ENCODE measurements at places on chromosomes 7 and 10.

GRCh38 chr7:3951316-3952055, 650.4 kb downstream of the SDK1 start:
- DNase-seq = no peak

GRCh38 chr10:102195296-102195870, 30.7 kb upstream of the ELOVL3 start:
- no peak for DNase-seq

GRCh38 chr7:87592300-87592699, 8.4 kb downstream of the ABCB1 start:
- no peak for DNase-seq

GRCh38 chr10:34746094-34746493, 69.0 kb downstream of the PARD3 start:
- DNase-seq = no peak

DNA sequence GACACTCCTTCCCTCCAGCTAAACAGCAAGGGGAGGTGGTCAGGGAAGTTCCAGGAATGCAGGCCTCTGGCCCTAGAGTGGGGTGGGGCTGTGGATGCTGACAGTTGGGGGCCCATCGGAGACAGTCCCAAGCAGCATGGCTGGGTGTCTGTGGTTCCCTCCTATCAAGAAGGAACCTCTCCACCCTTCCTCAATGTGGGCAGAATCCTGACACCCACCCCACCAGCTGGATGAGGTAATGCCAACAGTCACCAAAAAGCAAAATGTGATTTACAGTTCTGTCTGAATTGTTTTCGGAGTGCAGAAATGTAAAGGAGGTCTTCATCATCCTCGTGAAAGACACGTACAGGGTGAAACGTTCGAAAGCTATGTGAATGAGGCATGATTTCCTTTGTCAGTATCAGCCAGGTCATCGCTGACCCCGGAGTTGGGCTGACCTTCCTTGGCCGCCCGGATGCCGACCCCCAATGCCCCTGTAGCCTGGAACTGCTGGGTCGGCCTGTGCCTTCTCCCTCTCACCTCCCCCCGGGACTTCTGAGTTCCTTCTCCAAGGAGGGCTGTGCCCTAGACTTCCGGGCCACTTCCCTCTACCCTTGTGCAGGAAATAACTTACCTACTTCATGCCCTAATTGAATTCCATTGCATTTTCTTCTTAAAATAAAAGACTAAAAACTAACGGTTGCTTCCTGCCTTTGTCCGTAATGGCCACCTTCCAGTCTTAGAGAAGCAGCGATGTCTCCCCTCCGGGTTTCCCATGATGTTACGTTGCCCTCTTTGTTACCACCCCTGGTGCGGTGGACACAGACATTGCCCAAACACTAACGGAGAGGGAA, 24.5 kb downstream of the FOXK1 start:
- DNase-seq = no peak

DNA sequence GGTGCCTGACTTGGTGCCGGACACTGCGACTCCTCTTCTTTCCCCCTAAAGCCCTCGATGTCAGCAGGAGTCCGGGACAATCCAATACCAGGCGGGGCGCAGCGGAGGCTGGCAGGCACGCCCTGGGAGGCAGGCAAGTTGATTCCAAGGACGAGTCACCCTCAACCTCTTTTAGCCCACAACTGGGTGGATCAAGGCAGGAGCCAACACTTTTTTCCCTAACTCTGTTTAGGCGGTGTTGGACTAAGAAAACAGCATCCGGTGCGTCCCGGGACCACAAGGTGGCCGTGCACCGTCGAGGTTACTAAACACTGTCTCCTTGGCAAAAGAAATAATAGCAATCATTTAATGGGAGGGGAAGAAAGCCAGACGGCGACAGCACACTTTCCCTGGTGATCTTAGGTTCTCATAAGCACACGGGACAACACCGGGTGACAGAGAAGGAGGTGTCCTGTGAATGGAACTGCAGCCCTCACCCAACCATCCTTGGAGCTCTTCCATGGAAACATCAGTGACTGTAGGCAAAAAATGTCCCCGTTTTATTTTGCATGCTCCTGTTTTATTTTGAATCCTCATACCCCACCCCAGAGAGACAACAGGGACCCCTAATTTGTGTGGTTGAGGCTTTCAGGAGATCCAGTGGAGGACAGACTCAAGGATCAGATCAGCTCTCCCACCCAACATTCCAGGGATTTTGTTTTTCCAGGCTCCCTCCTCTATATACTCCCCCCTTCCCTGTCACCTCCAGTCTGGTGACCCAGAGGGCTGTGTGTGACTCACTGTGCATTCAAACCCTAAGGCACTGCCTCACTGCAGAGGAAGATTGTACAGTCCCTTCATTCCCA, 1.3 kb upstream of the CALCR start:
- no peak for DNase-seq

DNA sequence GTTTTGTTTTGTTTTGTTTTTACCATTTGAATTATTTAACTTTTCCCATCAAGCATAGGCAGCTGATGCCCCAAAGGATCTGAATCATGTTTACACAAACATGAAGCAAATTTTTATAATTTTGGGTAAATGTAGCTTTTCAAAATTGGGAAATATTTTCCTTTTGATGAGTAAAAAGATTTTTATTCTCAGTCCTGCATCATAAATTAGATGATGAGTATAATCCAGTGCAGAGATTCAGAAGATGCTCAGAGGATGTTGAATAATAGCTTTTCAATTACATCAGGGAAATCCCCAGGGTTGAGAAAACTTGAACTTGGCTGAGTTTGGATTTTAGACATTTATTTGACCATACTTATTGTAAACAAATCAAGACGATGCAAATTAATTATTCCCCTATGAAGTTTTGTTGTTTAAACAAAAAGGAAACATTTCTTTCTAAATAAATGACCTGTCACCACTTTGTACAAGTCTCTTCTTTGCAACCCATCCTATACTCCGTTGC, 121.7 kb downstream of the FAM204A start:
- DNase-seq = no peak

DNA sequence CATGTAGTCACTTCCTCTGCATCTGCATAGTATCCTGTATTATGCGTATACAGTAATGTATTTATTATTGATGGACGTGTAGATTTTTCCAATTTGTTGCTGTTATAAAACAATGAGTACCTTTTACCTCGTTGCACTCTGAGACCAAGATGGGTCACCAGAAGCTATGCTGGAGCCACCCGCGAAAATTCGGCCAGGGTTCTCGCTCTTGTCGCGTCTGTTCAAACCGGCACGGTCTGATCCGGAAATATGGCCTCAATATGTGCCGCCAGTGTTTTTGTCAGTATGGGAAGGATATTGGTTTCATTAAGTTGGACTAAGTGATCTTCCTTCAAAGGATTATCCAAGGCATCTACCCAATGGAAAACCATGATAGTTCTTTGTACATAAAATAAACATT, 1.0 kb downstream of the PSMC2 start:
- no peak for DNase-seq

- no peak for DNase-seq
Observed at GRCh38 chr10:122112021-122112616, 123.2 kb downstream of the TACC2 start.

DNA sequence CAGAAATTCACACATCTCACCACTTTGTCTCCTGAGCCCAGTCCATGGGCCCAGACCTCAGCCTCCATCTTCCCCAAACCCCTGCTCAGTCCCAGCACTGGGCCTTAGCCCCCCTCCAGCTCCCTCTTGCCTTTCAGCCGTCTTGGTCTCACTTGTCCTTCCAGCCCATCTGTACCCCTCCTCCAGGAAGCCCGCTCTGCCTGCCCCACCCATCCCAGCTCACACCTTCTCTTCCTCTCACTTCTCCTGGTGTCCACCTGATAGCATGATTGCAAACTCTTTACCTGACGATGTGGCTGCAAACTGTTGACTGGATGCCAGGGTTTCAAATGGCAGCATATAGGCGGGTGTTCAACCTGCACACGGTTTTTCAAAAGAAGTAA, 96.6 kb downstream of the RGS10 start:
- no peak for DNase-seq

DNA sequence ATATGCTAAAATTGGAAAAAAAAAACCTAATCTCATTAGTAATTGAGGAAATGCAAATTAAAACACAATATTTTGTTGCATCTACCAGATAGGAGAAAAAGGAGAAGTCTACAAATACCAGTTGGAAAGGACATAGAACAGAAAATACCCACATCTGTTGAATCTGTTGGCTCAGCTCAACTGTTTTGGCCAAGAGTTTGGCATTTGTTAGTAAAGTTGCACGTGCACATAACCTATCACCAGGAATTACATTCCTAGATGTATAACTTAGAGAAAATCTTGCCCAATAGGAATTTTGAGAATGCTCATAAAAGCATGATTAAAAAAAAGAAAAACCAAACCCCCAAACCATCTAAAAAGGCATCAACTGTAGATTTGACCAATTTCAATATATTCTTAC, 282.1 kb upstream of the BMPER start:
- DNase-seq = no peak

DNA sequence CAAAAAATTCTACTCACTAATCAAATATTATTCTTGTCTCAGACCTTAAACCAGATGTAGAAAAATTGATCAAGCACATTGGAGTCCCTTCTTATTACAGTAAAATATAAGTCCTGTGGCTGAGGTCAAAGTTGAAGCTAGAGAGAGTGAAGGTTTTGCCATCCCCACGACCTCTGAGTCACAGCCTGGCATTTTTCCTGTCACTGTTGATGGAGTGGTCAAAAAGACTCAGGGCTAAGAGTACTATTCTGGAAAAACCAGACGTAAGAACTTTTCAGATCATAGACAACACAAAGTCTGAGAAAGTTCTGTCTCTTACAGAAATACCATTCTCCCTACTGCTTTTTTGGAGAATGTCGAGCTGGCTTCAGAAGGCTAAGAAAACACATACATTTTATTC, 323.7 kb upstream of the ANKRD30A start:
- no peak for DNase-seq

DNA sequence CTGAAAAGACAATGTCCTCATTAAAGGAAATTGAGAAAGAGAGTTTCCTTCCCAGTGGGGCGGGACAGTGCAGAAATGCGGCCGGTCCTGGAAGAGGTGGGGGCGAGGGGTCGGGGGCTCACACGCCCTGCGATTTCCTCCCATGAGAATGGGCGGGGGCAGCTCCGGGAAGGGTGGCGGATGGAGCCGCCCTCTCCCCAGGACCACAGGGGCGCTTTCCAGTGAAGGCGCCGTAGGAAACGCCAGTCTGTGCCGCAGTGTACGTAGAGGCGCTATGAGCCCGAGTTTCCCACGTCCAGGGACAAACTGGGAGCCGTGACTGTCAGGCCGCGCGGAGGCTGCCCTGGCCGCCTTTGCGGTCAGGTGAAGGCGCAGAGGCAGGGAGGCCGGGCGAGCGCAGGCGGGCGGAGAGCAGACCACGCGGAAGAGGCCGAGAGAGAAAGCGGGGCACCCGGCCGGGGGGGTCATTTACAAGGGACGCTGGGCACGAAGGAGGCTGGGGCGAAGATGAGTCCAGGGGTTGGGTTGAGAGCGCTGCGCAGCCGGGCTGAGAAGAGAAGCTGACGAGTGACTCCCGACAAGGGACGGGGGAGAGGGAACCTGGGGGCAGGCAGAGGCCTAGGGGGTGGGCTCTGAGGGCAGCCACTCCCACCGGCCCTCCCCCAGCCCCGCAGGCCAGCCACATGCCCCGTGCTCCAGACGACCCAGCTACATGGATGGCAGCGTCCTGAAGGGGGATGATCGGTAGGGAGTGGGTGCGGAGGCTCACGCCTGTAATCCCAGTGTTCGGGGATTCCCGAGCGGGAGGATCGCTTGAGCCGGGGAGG, 45.0 kb downstream of the ALOX5 start:
- DNase-seq = peak; percentile 53

DNA sequence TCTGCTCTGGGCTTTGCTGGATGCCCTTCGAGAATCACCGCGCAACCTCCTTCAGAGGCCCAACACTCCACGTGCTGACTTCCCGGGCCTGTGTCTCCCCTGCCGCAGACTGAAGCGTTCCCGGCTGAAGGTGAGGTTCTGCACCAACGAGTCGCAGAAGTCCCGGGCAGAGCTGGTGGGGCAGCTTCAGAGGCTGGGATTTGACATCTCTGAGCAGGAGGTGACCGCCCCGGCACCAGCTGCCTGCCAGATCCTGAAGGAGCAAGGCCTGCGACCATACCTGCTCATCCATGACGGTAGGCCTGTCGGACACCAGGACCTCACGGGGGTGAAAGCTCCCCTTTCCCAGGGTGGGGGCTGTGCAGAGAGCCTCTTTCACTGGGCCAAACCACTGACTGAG, 22.4 kb downstream of the LHPP start:
- no peak for DNase-seq

- DNase-seq = no peak
Observed at GRCh38 chr7:157964521-157964920, 623.1 kb downstream of the PTPRN2 start.

DNA sequence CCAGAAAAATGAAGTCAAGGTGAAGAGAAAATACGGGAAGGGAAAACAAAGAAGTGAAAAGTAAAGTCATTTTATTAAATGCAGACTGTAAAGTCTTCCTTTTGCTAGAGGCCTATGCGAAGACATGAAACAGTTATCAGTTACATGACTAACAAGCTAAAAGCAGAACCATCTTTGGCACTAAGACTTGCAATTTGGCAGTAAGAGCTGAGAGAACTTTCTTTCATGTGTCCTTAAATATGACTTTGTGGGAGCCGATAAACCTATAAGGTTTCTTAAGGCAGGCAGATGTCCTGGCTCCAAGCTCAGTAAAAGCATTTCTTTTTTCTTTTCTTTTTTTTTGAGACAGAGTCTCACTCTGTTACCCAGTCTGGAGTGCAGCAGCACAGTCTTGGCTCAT, 10.4 kb downstream of the ANLN start:
- no peak for DNase-seq

DNA sequence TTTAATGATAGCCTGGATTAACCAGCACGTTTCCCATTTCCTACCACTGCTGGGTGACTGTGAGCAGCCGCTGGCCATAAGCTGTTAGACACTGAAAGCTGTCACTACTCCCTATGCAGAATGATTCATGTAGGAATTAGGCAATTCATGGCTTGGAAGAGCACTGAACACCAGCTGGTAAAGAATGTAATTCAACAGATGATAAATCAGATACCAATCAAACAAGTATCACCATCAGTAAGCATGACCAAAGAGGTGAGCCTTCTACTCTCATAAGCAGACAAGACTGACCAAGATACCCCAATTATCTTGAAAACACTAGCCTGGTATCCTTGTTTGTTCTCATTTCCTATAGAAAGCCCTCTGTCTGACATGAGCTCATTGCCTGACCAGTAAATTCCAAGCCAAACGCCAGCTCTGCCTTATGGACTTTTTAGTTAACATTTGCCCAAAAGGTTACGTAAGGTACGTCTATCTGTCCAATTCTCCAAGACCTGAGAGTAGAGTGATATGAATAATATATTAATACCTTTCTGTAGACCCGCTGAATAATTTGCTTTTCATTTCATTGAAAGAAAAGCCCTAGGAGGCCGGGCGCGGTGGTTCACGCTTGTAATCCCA, 127.7 kb downstream of the ELMO1 start:
- no peak for DNase-seq

DNA sequence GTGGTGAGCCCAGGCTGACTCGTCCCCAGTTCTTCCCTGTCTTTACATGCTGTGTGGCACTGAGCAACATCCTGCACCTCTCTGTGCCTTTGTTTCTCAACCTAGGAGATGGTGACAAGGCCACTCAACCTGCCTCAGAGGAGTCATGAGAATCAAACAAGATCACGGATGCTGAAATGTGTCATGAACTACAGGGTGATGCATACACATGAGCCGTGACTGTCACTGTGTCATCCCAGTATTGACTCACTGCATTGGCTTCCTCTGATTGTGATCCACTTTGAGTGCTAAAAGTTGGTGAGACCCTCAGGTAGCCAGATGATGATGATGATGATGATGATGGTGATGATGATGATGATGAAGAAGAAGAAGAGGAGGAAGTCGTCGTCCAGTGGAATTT, 11.5 kb downstream of the C10orf71 start:
- DNase-seq = no peak

- DNase-seq = no peak
Observed at GRCh38 chr10:113858541-113858940, 4.1 kb downstream of the NHLRC2 start.
